ENCODE measurements at places on chromosomes 6 and 20.

- no peak for DNase-seq
Measured at GRCh38 chr6:39226639-39227329, 2.5 kb downstream of the KCNK5 start.

GRCh38 chr6:43020847-43021246, 576 bp upstream of the RRP36 start:
- DNase-seq: no peak

DNA sequence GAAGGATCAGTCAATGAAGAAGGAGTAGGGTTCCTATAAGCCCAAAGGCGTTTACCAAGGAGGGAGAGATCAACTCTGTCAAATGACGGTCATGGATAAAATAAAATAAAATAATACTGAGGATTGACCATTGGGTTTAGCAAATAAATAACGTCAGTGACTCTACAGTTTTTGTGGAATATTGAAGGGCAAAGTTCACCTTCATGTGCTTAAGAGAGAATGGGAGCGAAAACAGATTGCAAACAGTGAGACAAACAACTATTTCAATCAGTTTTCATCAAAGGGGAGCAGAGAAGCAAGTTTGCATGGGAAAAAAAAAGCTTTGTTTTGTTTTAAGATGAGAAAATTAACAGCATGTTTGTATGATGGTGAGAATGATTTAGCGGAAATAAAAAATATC, 17.6 kb upstream of the NT5DC1 start:
- DNase-seq: no peak

DNA sequence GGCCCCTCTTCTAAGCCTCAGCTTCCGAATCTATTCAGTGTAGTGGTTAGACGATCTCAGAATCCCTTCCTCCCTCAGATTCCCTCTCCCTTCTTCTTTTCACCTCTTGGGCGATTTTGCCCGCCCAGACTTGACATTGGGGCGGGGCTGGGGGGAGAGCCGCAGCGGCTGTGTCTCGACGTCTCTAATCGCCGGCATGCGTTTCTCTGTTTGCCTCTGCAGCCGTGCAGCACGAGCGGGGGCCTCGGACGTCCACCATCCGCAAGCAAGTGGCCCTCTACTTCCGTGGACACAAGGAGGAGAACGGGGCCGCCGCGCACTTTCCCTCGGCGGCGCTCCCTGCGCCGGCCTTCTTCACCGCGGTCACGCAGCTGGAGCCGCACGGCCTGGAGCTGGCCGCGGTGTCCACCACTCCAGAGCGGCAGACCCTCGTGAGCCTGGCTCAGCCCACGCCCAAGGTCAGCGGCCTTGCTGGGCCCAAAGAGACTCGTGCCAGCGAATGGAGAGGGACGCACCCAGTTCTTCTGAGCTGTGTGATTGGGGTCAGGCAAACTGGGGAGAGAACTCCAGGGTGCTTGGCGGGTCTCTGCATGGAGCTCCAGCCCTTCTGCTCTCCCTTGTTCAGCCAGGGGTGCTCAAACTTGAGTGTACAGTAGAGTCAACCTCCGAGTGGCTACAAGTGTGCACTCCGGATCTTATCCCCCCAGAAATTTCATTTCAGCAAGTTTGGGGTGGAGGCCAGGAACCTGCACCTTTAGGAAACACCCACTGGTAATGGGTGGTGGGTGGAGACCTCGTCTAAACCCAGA, 10.7 kb downstream of the NR2E1 start:
- DNase-seq: no peak

Data from RPMI8226 (cell line).